ENCODE measurements at places on chromosomes 12 and 14. TPM values are rescaled to one million over a fixed set of nuclear protein-coding genes. Genes with fewer than 3 reads are reported as not detected.

The TSPAN19 gene
- total RNA-seq = 0.49 TPM

The CABP1 gene
- 5.5 TPM for total RNA-seq

- peak; percentile 88 for DNase-seq
Measured at GRCh38 chr12:93569656-93570551, 2.6 kb upstream of the SOCS2 start.

GRCh38 chr12:49364989-49365388, 2.3 kb upstream of the SPATS2 start:
- DNase-seq = no peak

GRCh38 chr12:49969651-49970429, 2.9 kb upstream of the AQP6 start:
- DNase-seq = no peak

- DNase-seq = no peak
Measured at GRCh38 chr12:82290415-82290814, 67.8 kb downstream of the CCDC59 start.

- DNase-seq = no peak
Measured at GRCh38 chr12:103884316-103884715, 43.3 kb upstream of the NT5DC3 start.

GRCh38 chr12:56878010-56878339, 56.2 kb downstream of the SDR9C7 start:
- no peak for DNase-seq

GRCh38 chr14:92551044-92551841, 37.7 kb downstream of the RIN3 start:
- no peak for DNase-seq

GRCh38 chr12:104473374-104473983, 16.7 kb downstream of the CHST11 start:
- DNase-seq = no peak

GRCh38 chr12:120041386-120042231, 52.6 kb downstream of the BICDL1 start:
- DNase-seq = no peak

DNA sequence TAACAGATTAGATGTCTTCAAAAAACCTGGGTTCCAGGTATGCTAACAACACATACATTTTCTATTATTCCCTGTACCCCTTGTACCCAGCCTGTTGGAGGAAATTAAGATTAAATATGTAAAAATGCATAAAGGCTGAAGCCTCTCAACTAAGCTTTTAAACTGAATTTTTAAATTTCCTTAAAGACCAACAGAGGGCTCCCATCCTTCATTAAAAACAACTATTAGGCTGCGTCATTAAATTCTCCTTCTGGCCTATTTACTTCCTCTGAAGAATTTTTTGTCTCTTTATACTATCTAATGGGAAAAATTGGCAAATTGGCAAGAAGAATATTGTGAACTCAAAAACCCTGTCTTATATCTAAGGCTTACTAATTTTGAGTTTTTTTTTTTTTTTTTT, 21.8 kb downstream of the SENP1 start:
- no peak for DNase-seq

DNA sequence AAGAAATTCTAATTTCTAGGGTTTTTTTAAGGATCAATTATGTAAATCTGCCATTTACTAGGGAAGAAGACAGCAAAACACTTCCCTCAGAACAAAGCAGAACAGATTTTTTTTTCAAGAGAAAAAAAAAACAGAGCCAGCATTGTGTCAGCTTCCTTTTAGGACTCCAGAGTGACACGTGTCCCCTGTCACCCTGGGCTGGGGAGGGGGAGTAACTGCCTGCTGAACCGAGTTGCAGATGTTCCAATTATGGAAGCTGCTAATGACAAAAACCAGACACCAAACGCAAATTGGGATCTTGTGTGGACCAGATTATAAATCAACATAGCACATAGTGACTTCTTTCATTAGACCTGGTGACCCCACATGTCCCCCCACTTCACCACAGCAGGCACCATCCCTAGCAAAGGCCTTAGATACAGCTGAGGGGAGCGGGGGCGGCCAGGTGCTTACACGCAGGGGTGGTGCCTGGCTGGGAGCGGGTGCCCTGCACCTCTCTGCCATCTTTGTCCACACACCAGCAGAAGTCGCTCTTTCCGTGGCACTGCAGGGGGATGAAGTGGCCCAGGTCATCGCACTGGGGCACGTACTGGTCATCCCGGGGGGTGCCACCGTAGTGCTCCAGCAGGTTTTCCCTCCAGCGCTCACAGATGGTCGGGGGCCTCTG, 25.4 kb downstream of the RTRAF start:
- DNase-seq = peak; percentile 70

DNA sequence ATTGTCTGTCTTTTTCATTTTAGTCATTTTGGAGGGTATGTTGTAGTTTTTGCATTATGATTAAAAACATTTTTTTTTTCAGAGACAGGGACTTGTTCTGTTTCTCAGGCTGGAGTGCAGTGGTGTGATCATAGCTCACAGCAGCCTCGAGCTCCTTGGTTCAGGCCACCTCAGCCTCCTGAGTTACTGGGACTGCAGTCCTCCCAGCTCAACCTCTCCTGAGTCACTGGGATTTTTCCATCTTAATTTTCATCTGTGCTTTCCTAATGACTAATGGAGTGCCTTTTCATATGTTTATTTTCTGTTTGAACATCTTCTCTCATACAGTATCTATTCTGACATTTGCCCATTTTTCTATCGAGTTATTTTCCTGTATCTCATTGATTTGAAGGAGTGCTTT, 52.6 kb downstream of the DYRK2 start:
- DNase-seq = no peak

DNA sequence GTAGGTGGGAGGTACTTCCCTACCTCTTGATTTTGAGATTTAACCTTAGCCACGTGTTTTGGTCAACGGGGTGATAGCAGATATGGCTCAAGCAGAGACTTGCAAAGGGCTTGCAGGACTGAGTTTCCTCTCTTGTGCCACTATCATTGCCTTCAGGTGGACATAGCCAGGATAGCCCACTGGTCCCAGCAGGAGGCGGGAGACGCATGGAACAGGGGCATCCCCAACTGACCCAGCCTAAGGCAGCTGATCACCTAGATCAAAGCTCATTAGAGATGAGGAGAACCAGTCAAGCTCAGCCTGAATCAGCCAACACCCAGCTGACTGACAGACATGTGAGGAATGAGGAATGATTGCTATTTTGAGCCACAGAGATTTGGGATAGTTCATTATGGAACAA, 49.6 kb downstream of the CALM1 start:
- no peak for DNase-seq
